ENCODE measurements at places on chromosomes 6 and 20. TPM values are rescaled to one million over a fixed set of nuclear protein-coding genes. Genes with fewer than 3 reads are reported as not detected.

- peaks cover 1% of the 10 kb centered on the region for H3K4me1 ChIP-seq
- H3K27me3 ChIP-seq: no peaks in the 10 kb centered on the region
- H3K4me3 ChIP-seq: no peak overlapping the region
- no peaks in the 10 kb centered on the region for H3K36me3 ChIP-seq
- no peak overlapping the region for H3K27ac ChIP-seq
These were observed 61.2 kb downstream of the ZFP64 start for GRCh38 chr20:52130406-52130805.

DNA sequence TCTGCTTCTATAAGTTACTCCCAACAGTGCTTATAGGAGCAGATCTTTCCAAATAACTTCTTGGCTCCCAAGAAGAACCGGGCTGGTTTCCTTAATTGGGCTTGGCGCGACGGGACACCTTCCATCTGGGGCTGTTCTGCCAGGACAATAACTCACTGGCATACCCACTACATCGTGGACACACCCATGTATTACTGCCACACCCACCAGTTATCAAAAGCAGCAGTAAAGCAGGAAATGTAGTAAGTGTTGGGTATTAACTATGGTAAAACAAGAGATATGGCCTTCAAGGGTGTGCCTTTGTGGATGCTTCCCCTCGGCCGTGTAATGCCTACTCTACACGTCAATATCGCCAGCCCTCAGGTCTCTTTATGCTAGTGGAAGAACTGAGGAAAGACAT lies 24.7 kb downstream of the CNKSR3 start:
- no peak for DNase-seq
- H3K4me3 ChIP-seq: no peak overlapping the region
- no peaks in the 10 kb centered on the region for H3K36me3 ChIP-seq
- H3K27ac ChIP-seq: no peak overlapping the region
- H3K27me3 ChIP-seq: peaks cover 3% of the 10 kb centered on the region

Gene CCN6
- not detected for total RNA-seq

GRCh38 chr20:9515214-9515585 lies 810 bp downstream of the LAMP5 start:
- H3K4me3 ChIP-seq: no peak overlapping the region
- DNase-seq: no peak
- H3K4me1 ChIP-seq: no peaks in the 10 kb centered on the region
- H3K36me3 ChIP-seq: no peaks in the 10 kb centered on the region
- H3K27me3 ChIP-seq: peaks cover 72% of the 10 kb centered on the region
- no peak overlapping the region for H3K27ac ChIP-seq

DNA sequence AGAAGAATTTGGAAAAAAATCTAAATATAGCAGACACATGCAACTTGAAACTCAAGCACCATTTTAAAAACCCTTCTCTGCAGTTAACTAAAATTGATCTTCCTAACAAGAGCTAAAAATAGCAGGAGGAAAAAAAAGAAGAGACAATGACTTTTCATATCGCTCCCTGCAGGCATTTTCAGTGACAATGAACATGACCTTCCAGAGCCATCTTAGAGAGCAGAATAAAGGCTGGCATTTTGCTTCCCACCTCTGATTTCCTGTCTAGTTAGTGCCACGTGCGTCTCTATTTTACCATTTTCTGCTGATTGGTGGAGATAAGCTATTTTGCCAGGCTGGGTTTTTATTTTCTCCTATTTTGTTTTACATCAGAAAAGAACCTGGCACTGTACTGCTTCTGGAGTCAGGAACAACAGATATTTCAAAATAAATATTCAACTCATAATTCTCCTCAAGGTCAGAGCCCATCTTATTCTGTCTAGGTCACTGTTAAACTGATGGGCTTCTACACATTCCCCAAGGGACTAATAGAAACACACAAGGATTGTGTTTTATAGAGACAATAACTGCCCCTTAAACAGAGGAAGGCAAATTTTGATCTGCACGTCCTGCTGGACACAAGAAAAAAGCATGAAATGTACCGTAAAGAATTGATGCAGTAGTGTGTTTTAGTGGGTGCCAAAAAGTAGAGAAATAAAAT lies 70.2 kb upstream of the ENPP5 start:
- peaks cover 8% of the 10 kb centered on the region for H3K27me3 ChIP-seq
- H3K27ac ChIP-seq: no peak overlapping the region
- H3K4me1 ChIP-seq: peaks cover 2% of the 10 kb centered on the region
- H3K4me3 ChIP-seq: no peak overlapping the region

- no peak overlapping the region for H3K27ac ChIP-seq
- H3K4me3 ChIP-seq: no peak overlapping the region
- H3K27me3 ChIP-seq: peaks cover 5% of the 10 kb centered on the region
- H3K4me1 ChIP-seq: no peaks in the 10 kb centered on the region
These were observed 515.9 kb upstream of the SULF2 start for GRCh38 chr20:48301189-48301588.

Gene C20orf141
- total RNA-seq: not detected

All from activated CD4-positive, alpha-beta T cell treated with anti-CD3 and anti-CD28 coated beads, Interleukin-2, amount 10 ng/mL, durations not matched to agents 7 days and 5 days (primary cell).